ENCODE measurements at places on chromosomes 3 and 15.

GRCh38 chr15:79978655-79979514, 7.9 kb upstream of the BCL2A1 start:
- no peak for DNase-seq

GRCh38 chr3:106366352-106366751, 497.5 kb upstream of the CBLB start:
- no peak for DNase-seq

GRCh38 chr3:11643201-11643603, 513 bp downstream of the VGLL4 start:
- no peak for DNase-seq

DNA sequence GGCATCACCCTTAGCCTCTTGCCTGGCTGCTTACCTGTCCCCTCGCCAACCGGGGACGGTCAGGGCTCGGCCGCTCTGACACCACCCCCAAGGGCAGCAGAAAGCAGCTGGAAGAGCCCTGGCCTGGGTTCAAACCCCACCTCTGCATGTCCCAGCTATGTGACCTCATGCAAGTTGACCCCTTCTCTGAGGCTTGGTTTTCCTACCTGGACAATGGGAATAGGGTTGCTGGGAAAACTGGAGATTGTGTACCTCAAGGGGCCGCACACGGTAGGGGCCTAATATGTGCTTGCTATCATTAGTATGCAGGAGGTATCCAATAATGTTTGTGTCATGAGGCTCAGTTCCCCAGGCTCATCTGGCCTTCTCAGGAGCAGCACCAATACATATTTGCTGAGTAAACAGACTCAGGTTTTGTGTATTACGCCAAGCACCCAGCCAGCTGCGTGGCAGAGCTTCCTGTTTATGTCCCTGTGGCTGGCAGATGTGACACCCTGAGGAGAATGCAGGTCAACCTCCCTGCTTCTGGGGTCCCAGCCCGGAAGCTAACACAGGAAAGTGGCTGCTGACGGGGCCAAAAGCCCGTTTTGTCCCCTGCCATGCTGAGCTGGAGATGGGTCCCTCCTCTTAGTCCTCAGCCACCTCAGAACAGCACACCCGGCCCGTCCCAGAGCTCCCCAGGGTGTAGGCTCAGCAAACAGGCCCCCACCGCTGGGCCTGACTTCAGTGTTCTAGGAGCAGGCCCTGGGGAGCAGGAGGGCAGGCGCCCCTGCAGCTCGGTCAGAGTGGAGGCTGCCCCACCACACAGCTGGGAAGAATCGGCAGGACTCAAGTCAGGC, 29.7 kb downstream of the PLXND1 start:
- no peak for DNase-seq

GRCh38 chr3:10229576-10229975, 18.7 kb upstream of the TATDN2 start:
- DNase-seq: no peak

GRCh38 chr15:50964075-50964474, 55.6 kb downstream of the AP4E1 start:
- no peak for DNase-seq

DNA sequence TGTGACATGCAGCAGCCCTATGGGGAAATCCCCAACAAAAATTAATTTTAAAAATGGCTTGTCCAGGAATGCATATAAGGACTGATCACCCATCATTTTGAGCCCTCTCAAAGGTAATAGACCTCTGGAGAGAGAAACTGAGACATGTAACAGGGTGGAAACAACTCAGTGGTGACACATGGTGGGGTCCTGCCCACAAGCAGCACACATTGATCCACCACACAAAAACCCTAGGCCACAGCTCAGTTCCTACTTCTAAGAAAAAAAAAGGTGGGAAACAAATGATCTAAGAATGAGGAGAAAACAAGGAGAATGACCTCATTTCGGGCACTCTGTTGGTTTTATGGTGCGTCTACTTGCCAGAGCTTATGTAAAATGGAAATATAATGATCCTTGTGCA, 1.9 kb upstream of the SLC41A3 start:
- no peak for DNase-seq

GRCh38 chr3:102400766-102401165, 34.0 kb upstream of the ZPLD1 start:
- no peak for DNase-seq

GRCh38 chr3:96039632-96040031, 774.8 kb upstream of the EPHA6 start:
- DNase-seq: no peak

GRCh38 chr15:65208647-65209046, 2.6 kb downstream of the CILP start:
- no peak for DNase-seq

GRCh38 chr3:156298938-156299337, 178.6 kb downstream of the KCNAB1 start:
- DNase-seq: no peak

- DNase-seq: no peak
These were observed 38.2 kb upstream of the RHO start for GRCh38 chr3:129490273-129490675.

DNA sequence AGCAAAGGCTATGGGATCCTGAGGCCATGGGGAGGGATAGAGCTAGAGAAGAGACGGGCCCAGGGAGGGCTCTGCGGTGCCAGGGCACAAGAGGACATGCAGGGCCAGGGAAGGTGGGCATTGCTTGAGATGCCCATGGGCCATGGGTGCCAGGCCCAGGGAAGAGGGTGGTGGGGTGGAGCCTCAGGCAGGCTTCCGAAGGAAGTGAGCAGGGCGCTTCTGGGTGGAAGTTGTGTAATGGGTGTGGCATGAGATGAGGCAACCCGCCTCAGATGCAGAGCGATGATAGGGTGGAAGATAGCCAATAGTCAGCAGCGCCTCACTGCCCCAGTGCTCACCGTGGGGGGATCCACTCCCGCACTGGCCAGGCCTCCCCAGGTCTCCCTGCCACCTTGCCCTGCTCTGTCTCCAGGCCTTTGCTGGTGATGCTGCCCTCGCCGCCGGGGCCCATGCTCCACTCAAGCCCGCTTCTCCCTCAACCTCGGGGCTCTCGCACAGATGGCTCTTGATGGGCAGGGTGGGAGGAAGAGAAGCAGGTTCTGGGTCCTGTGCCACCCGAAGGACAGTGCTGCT, 51.4 kb downstream of the DNAJB8 start:
- no peak for DNase-seq

DNA sequence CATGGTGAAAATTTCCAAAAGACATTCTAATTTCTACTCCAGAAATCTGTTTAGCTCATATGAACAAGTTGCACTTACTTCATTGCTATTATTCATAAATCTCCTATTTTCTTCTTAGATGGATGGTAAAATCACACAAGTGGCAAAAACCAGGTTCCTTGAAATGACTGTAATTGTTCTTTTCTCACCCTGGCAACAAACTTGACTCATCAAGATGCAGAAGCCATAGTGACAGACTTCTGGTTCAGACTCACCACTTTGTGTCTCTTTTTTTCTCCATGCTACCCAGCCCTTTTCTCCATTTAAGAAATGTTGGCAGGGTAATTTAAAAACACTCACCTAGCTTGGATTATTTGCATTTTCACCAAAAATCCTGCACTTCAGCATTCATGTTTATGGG, 82.1 kb downstream of the LRRC28 start:
- no peak for DNase-seq

GRCh38 chr15:100759698-100760356, 119.8 kb upstream of the ALDH1A3 start:
- no peak for DNase-seq

- no peak for DNase-seq
These were observed 191.9 kb upstream of the TSC22D2 start for GRCh38 chr3:150216041-150216811.

DNA sequence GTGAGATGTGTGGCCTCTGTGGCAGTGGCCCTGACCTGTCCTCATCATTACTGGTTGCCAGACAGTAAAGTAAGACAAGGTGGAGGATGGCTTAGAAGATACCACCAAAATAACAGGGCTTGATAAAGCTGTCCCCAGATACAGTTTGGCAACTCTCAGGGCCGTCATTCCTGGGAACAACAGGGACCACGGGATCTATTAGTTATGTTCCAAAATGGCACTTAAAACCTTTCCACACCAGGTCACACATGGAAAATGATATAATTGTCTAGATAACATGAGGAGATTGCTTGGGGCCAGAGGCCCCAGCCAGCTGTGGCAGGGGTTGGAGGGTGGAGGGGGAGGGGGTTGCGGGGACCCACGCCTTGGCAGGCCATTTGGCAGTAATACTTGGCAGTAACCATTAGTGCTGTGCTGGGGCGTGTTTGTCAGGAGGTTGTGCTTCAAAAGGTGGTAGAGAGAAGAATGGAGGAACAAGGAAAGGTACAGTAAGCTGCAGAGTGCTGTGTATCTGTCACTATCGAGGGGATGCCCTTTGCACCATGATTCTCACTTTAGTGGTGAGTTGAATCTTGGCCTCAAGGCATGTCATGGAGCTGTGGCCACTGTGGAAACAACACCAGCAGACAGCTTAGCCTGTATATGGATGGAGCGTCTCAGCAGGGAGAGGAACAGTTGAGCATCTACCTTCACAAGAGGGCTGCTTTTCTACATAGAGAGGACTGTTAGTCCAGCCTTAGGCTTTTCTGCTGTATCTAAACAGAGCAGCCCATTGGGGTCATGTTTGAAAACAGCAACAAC, 14.0 kb downstream of the PLCL2 start:
- no peak for DNase-seq

DNA sequence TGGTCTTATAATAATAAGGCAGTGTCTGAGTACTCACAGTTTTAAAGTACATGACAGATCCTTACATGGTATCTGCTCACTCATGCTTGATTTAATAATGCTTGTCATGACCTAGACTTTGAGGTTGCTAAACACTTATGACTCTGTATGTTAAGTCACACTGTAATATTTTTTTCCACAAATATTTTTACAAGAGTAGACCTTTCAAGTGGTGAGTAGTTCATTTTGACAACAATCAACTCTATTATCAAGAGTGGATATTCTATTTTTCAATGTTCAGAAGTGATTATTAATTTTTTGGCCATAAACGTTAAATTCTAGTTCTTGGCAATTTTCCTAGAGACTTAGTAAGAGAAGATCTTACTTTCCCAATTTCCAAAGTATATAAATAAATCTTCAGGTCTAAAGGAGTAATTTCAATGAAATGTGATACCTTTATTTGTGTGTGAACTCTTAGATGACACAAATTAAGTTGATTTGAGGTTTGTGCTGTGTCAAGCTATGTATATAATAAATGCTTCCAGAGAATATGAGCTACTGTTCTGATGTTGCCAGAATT, 104.5 kb downstream of the NLGN1 start:
- no peak for DNase-seq

- no peak for DNase-seq
These were observed 423 bp downstream of the TKT start for GRCh38 chr3:53255423-53255774.

GRCh38 chr3:64380546-64380945, 155.3 kb upstream of the PRICKLE2 start:
- DNase-seq: no peak

DNA sequence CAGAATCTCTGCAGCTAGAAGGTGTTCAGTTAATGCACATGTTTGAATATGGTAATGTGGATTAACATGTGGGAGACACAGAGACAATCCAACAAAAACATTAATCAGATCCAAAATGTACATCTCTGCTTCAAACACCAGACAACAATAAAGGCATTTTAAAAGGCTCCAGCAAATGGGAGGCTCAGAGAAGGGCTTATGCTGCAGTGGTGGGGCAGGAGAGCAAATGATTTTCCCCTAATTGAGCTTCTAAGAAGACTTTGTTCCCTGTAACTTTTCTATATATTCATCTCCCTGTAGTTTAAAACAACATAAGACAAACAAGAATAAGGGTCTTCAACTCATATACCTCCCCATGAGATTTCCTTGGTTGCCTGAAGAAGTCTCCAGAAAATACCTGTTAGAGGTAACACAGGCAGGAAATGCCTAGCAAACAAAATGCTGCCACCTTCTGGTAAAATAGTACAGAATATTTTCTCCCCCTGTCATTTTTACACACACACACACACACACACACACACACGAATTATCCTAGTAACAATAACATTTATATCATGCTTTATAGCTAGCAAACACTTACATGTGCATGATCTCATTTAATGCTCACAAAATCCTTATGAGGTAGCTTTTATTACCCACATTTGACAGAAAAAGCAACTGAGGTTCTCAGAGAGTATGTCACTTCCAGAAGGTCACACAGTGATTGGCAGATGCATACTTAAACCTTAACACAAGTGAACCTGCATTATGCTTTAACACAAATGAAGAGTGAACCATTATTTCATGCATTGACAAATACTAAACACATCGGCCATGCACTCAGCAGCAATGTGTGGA, 123.4 kb upstream of the MB21D2 start:
- no peak for DNase-seq

DNA sequence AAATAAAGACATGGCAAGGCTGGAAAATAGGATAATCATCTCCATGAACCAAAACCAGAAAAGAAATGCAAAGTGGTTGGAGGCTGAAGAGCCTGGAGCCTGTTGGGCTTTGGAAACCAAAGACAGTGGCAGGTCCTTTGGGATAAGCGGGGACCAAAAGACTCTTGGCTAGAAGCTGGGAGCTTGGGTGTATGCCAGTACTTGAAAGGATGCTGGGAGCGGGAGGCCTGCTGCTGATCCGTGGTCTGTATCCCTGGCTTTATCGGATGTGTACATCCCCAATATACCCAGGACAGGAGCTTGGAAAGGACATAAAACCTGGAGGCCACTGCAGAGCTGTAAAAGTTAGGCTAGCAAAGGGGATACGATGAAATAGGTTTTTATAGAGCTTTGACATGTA, 1.3 kb upstream of the CHRNB4 start:
- DNase-seq: no peak

DNA sequence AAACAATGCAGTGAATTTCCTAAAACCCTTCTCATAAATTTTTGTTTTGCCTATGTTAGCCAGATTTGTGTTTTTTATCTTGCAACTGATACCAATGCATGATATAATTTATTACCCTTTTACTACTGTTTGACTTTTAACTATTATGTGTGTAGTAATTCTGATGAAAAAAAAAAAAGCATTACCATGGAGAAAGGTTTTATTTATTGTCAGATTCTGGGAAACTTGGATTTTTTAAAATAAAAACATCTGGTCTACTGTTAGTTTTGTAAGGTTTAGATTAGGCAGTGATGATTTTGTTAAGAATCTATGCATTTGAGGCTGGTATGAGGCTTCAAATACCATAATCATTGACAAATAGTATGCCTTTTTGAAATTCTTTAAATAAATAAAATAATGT, 470.4 kb upstream of the ROBO1 start:
- no peak for DNase-seq

GRCh38 chr15:32873284-32874114, 155.7 kb downstream of the GREM1 start:
- no peak for DNase-seq

DNA sequence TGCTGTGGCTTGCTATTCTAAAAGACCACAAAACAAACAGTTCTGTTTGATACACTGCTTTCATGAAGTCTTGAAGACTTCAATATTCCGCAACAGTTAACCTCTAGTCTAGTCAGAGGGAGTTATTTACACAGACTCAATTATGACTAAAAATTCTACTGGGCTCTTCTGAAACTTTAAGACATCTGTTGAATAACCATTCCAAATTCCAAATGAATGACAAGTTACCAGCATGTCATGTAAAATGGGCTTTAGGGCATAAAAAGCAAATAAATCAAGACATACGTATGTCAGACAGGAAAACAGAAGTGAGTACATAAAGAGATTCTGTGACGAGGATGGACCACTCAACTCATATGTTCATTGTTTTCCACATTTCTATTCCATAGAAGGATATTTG, 93.9 kb downstream of the PLOD2 start:
- DNase-seq: no peak

Measured in cortex of kidney (tissue), 1 donor.